ENCODE measurements at places on chromosomes 16 and 17. TPM values are rescaled to one million over a fixed set of nuclear protein-coding genes. Genes with fewer than 3 reads are reported as not detected.

DNA sequence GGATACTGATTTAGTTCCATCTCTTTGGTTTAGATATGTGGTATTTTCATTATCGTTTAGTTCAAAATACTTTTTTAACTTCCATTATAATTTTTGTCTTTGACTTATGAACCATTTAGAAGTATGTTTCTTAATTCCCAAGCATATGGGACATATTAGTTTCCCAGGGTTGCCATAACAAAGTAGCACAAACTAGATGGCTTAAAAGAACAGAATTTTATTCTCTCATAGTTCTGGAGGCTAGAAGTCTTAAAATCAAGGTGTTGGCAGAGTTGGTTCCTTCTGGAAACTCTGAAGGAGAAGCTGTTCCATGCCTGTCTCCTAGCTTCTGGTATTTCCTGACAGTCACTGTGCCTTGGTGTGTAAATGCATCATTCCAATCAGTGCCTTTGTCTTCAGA lies 291.5 kb upstream of the AXIN2 start:
- no peak for DNase-seq

NMT1 gene
- 152 TPM for total RNA-seq

- DNase-seq, result no peak
Measured at GRCh38 chr17:28204751-28205150, 114.2 kb upstream of the TMEM97 start.

- no peak for DNase-seq
Measured at GRCh38 chr17:49676276-49676868, 1.5 kb downstream of the SPOP start.

- DNase-seq, result peak; percentile 75
Measured at GRCh38 chr16:57479205-57479975, 6.9 kb downstream of the DOK4 start.

GRCh38 chr17:76150712-76151622 lies 9.9 kb upstream of the FOXJ1 start:
- no peak for DNase-seq

DNA sequence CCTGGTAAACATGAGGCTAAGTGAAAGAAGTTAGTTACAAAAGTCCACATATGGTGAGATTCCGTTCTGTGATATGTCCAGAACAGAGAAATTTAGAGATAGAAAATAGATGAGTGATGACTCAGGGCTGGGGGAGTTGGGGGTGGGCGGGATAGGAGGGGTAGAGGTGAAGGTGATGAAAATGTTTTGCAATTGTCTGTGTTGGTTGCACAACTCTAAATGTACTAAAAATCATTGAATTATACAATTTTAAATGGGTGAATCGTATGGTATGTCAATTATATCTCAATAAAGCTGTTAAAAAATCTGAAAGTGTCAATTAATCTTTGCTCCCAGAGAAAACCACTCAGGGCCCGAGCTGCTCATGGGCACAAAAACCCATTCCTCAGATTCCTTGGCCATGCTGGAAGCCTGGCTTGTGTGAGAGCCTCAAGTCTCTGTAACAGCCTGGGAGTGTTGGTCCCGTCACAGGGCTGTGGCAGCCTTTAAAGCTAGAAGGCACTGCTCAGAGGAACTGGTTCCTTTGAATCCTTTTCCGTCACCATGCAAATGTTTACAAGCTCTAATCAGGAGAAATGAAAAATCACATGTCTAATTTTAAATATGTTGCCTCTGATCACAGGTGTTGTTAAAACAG lies 225.3 kb downstream of the WWOX start:
- no peak for DNase-seq

RHBDL3 gene
- total RNA-seq, result 11.6 TPM

DNA sequence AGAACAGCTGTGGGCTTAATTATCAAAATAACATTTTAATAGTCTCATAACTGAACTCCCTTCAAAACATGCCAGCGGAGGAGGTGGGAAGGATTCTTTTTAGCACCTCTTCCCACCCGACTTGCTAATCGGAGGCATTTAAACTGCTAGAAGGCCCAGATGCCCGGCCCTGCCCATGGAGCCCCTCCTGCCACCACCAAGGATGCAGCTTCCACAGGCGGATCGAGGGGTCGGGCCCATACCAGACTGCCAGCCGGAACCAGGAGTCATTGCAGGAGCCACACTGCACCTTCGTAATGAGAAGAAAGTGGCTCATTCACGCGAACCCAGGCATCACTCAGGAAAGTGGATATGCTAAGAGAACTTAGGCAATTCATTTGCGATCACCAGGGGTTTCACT lies 201.2 kb downstream of the C16orf78 start:
- no peak for DNase-seq

- DNase-seq, result no peak
Measured at GRCh38 chr17:50871364-50871763, 5.2 kb upstream of the TOB1 start.

Measured in WTC11 (cell line).